ENCODE measurements at places on chromosomes 7 and 10.

- no peak for DNase-seq
These were observed 27.5 kb downstream of the VWA2 start for GRCh38 chr10:114266521-114266920.

DNA sequence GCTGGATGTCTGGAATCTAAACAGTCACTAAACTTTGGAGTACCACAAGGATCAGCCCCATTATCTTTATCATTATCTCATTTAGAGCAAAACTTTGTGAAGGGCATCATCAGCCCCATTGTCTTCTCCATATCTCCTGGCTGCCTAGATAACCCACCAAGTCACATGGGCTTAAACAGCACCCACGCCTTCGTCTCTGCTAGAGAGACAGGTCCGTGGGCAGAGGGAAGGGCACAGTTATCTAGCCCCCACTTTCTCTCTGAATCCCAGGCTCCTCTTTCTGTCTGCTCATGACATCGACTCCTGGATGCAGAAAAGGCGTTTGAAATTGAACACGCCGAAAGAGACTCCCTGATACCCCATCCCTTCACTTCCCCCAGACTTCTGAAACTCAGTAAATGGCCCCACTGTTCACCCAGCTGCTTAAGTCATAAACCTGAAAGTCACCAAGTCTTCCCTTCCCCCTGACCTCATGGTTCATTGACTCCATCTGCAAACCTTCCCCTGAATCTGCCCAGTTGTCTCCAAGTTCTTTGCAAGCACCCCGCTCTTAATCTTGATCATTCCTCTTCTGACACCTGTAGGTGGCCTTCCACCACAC, 20.9 kb upstream of the PARD3 start:
- no peak for DNase-seq

- no peak for DNase-seq
These were observed 231.3 kb upstream of the PTN start for GRCh38 chr7:137574812-137575211.

DNA sequence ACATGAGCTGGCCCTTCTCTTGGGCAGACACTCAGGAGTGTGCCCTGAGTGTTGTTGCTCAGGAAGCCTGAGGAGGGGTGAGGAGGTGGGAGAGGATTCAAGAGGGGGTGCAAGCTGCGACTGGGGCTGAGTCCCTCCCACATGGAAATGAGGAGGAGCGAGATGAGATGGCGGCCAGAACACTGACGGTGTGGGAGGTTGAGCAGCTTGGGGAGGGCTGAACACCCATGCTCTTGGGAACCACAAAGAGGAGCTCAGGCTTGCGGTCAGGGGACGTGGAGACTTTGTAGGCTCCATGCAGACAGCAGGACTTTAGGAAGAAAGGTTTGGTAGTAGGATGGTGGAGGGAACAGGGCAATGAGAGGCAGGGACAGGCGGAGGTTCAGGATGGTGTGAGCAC, 163.2 kb upstream of the SHH start:
- no peak for DNase-seq

DNA sequence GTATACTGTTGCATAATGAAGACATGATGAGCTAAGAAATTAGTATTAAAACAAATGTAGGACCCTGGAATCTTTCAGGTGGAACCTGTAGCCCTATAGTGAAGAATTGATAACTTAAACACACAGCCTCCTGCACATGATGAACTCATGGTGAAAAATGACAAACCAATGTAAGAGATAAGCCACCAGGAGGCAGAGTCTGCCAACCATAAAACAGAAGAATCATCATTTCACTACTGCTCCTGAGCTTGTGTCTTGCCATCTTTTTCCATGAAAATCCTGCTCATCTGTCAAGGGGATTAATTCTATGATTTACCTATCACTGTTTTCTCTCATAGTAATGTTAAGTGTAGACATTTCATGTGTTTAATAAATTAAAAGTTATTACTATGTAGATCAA, 363.9 kb downstream of the MALRD1 start:
- DNase-seq, result no peak

DNA sequence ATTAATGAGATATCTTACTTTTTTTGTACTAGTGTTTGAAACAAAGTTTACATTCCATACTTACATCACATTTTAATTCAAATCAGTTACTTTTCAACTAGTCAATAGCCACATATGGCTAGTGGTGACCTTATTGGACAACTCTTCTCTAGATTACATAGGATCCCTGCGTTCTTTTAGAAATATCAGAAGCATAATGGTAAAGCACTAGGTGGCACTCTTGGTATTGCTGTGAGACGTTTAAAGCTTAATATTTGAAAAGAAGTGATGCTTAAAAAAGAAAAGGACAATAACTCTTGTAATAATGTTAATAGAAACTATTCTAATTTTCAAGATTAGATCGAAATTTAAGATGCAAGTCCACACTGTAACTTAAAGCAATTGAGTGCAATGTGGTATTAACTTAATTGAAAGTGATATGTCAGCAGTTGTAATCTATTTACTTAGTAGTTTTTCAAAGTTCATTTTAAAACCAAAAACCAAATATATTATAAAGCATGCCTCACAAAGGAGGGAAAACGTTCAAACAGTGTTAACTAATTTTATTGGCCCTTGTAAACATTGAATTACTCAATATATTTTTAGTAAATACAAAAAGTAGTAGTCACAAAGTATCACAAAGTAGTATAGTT, 339.1 kb downstream of the ATRNL1 start:
- DNase-seq, result no peak

DNA sequence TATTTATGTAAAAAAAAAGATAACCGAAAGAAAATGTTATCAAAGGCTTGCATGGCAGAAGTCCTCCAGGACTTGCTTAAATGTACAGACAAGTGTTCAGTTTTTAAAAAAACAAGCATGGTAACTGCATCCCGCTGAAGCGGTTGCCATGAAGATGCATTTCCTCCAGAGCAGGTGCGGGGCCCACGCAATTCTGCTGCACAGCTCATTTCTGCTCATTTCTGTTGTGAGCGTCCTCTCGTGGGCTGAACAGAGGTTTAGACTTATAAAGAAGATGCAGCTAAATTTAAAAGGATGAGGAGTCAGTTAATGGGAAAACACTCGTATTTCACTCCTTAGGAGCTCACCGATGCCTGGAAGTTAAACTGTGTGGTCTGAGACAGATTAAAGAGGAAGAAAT, 247.6 kb downstream of the DNAJB6 start:
- no peak for DNase-seq

DNA sequence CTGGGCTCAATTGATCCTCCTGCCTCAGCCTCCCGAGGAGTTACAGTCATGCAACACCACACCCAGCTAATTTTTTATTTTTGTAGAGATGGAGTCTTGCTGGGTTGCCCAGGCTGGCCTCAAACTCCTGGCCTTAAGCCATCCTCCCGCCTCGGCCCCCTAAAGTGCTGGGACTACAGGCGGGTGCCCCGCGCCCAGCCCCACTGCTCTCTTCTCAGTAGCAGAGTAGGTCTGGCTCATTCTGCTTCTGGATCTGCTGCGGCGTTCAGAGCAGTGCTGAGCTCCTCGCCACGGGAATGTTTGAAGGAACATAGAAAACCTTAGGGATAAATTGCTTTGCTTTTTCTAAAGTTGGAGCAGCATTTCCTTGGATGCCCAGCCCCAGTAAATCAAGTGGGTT, 27.4 kb downstream of the WIPI2 start:
- DNase-seq, result no peak

DNA sequence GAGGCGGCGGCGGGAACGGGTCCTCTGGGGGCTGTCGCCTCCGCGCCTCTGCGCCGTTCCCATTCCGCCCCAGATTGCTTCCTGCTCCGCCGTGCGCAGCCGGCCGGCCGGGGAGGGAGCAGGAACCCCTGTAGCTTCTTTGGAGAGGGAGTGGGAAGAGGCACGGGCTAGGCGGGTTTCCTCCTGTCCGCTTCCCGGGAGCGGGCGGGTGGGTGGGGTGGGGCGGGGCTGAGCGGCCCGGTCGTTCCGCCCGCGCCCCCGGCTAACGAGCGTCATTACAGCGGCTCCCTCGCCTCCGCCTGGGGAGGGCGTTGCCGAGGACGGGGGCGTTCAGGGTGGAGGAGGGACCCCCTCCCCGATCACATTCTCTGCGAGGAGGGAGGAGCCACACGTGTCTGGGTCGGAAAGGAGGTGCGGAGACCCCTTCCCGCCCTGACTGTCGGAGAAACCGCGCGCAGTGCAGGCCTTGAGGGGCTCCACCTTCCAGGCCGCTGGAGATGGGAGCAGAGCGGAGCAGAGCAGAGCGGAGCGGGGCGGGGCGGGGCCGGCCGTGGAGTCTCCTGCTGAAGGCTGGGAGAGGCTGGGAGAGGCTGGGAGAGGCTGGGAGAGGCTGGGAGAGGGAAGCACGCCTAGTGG, 39.7 kb downstream of the AGAP3 start:
- no peak for DNase-seq

DNA sequence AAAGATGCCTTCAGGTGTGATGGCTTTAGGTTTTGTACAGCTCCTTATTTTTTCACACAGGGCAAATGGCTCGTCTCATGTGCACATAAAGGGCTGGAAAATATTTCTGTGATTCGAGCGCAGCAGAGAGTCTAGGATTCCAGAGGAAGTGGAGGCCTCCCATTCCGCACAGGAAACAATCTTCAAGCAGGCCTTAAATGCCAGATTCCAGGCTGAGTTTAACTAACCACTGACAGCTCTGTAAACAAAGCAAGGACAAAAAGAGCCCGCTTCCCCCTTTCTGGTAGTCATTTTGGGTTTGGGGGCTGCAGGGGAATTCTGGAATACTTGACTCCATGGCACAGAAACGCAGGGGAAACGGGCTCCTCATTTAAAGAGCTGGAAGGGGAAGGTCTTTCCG, 87.2 kb downstream of the CALD1 start:
- DNase-seq, result no peak

DNA sequence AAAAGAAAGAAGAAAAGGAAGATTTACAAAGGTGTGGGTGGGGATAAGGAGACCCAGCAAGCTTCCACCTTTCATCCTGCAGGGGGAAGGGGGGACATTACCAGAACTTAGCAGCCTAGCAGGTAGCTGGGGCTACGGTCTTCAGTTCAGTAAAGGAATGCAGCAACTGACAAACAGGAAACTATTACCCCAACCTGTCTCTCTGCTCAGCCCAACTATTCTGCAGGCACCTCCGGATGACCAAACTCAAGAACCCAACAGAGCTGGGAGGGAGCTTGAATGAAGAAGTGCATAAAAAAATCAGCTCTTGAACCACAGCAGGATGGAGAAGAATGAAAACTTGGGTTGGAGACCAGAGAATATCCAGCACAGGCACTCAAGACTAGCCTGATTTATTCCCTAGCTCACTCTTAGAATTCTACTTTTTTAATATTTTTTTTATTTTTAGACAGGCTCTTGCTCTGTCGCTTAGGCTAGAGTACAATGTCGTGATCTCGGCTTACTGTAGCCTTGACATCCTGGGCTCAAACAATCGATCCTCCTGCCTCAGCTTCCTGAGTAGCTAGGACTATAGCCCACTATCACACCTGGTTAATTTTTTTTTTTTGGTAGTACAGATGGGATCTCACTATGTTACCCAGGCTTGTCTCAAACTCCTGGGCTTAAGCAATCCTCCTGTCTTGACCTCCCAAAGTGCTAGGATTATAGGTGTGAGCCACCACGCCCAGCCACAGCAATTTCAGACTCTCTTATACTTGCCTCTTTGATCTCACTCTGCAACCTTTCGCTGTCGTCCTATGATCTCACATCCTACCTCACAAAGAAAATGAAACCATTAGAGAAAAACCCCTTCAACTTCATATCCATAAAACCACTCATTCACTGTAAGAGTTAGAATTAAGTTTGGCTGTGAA, 18.5 kb upstream of the C10orf67 start:
- DNase-seq, result no peak

All from H1 (cell line).